ENCODE measurements at places on chromosomes 7 and 10. TPM values are rescaled to one million over a fixed set of nuclear protein-coding genes. Genes with fewer than 3 reads are reported as not detected.

DNA sequence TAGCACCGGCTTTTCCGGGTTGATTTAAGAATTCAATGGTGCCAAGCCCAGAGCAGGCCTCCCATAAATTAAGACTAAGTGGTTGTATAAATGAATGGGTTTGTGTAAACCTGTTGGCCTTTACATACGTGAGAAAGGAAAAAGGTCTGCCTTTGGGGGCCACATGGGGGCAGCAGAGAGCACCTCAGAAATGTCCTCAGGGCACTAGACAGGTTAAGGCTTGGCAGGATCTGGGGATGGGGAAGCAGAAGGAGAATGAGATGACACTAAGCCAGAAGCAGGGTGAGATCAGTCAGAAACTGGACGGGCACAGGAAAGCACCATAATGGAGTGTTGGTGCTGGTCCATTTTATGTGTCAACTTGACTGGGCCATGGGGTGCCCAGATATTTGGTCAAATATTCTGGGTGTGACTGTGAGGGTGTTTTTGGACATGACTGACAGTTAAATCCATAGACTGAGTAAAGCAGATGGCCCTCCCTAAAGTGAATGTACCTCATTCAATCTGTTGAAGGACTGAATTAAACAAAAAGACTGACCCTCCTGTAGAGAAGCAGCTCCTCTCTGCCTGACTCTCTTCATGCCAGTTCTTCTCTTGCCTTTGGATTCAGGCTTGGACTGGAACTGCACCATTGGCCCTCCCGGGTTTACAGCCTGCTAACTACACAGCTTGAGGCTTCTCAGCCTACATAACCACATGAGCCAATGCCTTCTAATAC, 58.9 kb downstream of the FRMPD2 start:
- DNase-seq: peak; percentile 77

GRCh38 chr7:142460402-142461117, 202.7 kb upstream of the PRSS58 start:
- no peak for DNase-seq

- DNase-seq: no peak
Observed at GRCh38 chr7:25235471-25235870, 7.2 kb upstream of the NPVF start.

DNA sequence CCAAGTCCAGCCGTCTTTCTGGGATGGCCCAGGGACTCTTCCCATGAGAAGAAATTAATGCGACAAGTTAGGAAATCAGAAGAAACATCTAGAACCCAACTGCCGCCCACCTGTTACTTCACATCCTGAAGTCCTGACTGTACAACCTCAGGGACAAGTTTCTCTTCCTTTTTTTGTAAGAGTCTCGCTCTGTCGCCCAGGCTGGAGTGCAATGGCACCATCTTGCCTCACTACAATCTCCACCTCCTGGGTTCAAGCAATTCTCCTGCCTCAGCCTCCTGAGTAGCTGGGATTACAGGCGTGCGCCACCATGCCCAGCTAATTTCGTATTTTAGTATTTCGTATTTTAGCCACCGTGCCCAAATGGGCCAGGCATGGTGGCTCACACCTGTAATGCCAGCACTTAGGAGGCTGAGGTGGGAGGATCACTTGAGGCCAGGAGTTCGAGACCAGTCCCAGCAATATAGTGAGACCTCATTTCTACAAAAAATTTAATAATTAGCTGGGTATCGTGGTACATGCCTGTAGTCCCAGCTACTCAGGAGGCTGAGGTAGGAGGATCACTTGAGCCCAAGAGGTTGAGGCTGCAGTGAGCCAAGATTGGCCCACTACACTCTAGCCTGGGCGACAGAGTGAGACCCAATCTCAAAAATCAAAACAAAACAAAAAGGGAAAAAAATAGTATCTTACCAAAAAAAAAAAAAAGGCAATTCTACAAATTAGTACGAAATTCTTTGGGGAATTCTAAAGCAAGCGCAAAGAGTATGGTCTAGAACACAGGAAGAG, 20.8 kb downstream of the LAT2 start:
- DNase-seq: peak; percentile 62

DNA sequence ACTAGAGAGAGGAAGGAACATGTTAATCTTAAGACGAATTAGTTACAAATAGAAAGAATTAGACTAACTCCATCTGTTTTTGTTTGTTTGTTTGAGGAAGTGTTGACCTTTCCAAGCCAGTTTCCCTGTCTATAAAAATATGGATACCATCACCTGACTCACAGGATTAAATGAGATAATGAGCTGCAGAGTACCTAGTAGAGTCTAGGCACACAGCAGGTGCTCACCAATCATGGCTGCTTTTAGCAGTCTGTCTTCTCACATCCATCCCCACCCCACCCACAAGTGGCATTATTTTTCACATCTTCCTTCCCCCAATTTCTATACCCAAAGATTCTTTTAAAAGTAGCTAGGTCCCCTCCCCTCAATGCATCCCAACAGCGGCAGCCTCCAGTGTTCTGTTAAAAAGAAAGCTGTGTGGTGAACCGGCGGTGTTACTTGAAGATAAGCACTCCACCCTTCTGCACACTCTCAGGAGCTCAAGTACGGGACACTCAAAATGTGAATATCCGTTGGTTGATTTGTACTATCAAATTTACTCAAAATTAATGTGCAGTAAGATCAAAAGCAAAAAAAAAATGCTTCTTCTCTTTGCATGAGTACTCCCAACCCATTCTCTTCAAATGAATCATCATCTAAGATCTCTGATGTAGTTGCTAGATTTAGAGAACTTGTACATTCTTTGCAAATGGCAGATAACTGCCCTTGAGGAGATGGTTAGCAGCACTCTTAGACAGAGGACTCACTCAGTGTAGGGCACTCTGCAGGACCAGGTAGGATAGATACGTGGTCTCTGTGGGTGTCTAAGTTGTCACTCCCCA, 145.4 kb upstream of the ASAH2 start:
- DNase-seq: no peak

GRCh38 chr10:49527061-49527460, 11.9 kb downstream of the ERCC6 start:
- no peak for DNase-seq

- DNase-seq: no peak
Observed at GRCh38 chr7:17939211-17939605, 1.1 kb downstream of the SNX13 start.

Gene KLF14
- total RNA-seq: not detected

Gene POM121L12
- not detected for total RNA-seq

Gene ADCY1
- under 0.01 TPM for total RNA-seq
